ENCODE measurements at places on chromosomes 12 and 14. TPM values are rescaled to one million over a fixed set of nuclear protein-coding genes. Genes with fewer than 3 reads are reported as not detected.

DNA sequence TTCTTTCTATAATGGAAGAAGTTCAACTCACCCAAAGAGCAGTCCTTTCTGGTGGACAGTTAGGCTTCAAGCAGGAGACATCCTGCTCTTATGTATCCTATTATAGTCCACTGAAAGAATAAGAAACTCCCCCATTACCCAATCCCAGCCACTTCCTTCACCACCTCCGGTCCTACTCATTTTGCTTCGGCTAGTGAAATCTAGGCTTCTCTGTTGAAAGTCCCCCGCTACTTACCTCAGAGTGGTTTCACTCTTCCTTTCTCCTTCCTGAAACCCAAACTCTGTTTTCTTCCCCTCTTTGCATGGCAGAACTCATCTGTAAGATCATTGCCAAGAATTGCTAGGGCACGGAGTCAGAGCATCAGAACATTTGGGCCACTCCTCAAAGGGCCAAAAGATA lies at the start of gene GPR84:
GPR84 (minus strand) TSS at position 74 of the 400 bp plus-strand sequence. CDS start 635 bp downstream, outside the sequence.
- no peak for DNase-seq

The LRRIQ1 gene
- total RNA-seq: 0.29 TPM

The PPM1H gene
- total RNA-seq: 3.3 TPM

DNA sequence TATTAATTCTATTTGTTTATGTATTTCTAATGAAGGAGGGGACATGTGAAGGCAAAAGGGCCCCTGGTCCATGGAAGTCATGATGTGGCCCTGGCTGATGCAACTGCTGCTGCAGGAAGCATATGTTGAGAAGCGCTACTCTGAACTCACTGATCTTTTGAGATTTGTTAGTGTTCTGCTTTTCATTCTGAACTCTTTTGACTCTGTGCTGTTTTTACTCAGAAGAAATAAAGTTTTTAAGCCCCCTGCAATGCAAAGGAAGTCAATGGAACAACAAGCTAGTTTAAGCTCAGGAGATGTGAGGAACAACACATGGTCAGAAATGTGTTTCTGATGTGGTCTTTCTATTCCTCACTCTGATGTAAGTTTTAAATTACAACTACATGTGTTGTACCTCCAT lies 88.9 kb upstream of the BTG1 start:
- DNase-seq: no peak

- DNase-seq: peak; percentile 52
These were observed 19.3 kb upstream of the MMP17 start for GRCh38 chr12:131808744-131809371.

DNA sequence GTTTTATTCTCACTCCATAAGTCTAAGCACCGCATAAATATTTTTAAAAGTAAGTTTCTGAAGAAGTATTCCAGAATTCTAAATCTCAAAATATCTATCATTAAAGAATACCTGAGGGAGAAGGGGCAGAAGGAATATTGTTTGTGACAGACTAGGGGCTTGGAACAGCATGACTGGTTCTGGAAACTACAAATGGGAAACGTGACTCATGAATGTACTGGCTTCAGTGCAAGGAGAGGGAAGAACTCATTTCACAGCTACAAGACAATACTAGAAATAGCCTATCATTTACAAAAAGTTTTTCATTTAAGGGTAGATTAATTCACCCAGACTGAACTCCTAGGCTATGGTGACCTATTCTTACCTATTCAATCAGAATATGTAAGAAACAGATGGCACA lies 121.3 kb downstream of the SLC25A21 start:
- DNase-seq: no peak

The METTL3 gene
- 26.8 TPM for total RNA-seq

The GPR132 gene
- total RNA-seq: 1.1 TPM

GRCh38 chr12:95723693-95724384 lies 66.7 kb downstream of the NTN4 start:
- no peak for DNase-seq

The GPR68 gene
- 1.8 TPM for total RNA-seq

DNA sequence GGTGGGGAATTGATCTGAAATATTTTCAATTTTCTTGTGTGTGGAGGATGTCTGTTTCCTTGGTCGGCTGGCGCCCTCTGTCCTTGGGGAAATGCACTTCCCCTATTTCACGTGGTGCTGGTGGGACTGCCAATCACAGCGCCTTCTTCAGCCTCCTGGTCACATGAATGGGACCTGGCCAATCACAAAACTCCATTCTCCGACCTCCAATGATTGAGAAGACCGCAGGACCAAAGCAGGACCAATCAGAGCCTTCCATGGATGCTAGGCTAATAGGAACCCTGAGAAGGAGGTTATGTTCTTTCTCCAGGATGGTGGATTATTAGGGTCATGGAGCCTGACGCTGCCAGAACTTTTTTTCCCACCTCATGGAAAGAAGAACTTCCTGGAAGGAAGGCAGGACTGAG lies 188.7 kb downstream of the TTC8 start:
- DNase-seq: no peak

The GLIPR1L1 gene
- not detected for total RNA-seq

DNA sequence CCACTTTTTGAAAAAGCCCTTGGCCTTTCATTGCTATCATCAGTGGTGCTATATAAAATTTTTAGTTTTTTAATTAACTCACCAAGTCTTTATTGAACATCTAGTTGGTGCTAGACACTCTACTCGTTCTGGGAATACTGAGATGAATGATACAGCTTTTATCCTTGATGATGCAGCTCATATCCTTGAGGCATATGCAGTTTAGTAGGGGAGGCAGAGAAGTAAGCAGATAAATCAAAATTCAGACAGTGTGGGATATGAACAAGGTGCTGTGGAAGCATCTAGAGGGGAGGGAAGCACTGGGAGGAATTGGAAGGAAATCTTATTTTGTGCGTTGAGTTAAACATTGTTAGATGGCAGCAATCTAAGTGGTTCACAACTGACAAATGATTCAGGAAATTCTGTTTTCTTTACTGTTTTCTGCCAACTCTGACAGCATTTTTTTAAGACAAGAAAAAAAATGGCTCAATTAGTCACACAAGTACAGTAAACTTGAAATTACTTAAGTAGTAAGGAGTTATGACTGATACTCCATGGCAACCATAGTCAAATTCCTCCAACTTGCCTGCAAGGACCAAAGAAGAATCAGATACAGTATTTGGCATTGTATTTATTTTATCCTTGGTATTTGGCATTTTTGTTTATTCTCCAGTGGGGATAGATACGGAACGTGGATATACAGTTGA lies 119.2 kb downstream of the TMTC2 start:
- DNase-seq: no peak

DNA sequence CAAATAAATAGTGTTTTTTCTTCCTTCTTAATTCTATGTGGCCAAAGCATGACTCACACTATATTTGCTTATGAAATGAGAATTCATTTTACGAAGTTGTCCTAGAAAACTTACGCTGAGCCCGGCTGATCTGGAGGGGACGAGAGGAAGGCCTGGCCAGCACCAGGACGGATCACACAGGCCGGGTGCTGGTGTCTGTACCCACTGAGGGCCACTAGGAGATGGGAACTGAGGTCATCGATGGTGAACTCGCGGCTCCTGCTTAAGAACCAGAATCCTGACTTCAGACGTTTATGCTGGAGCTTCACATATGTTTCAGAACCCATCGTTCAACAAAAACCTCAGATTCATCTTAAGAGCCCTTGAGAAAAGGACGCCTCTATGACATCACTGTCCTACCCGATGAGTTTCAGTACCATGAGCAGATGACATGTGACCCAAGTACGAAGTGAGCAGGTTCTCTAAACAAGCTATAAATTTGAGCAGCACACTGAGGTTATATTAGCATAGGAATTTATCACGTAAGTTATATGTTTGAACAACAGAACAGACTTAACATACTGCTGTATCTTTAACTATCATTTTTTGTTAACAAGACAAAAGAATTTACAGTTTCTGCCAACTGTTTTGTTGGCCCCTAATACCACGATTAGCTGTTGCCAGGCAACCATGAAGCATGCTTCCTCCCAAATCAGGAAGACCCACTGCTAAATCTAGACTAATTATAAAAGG lies 111.9 kb downstream of the FOXN3 start:
- peak; percentile 47 for DNase-seq

Measured in left cardiac atrium (tissue), 4 donors.